Placental pericyte (primary cell): ENCODE measurements at places on chromosomes 7 and 10. TPM values are rescaled to one million over a fixed set of nuclear protein-coding genes. Genes with fewer than 3 reads are reported as not detected.

EVX1 gene
- total RNA-seq: not detected in 2 replicates

RTKN2 gene
- total RNA-seq: 0.44 and 7.2 TPM in 2 replicates

SH2B2 gene
- total RNA-seq: 2.0 and 2.4 TPM in 2 replicates

AGBL3 gene
- 0.22 and 0.72 TPM in 2 replicates for total RNA-seq

CPA1 gene
- total RNA-seq: 1.8 TPM in 1 of 2 replicates, not detected in the other

MKI67 gene
- 1.3 and 42.9 TPM in 2 replicates for total RNA-seq

RPEL1 gene
- under 0.01 TPM in 1 of 2 replicates, not detected in the other for total RNA-seq

ITGB8 gene
- total RNA-seq: 4.3 and 4.8 TPM in 2 replicates

IDI2 gene
- total RNA-seq: not detected in 2 replicates

PGAM2 gene
- total RNA-seq: 0.44 TPM in 1 of 2 replicates, not detected in the other

BHLHA15 gene
- total RNA-seq: 1.7 and 16.2 TPM in 2 replicates

DNAH11 gene
- total RNA-seq: under 0.01 TPM in 1 of 2 replicates, not detected in the other

CUEDC2 gene
- total RNA-seq: 26.9 and 51.2 TPM in 2 replicates

HOXA4 gene
- 0.29 TPM in 1 of 2 replicates, not detected in the other for total RNA-seq

STAMBPL1 gene
- 15.8 and 73.2 TPM in 2 replicates for total RNA-seq

UPP1 gene
- total RNA-seq: 20.4 and 54.7 TPM in 2 replicates

CYP17A1 gene
- total RNA-seq: not detected in 2 replicates

NODAL gene
- total RNA-seq: not detected in 2 replicates

CCDC136 gene
- total RNA-seq: 4.9 and 6.3 TPM in 2 replicates

CPN1 gene
- total RNA-seq: not detected in 2 replicates

NEUROG3 gene
- not detected in 2 replicates for total RNA-seq

ANKRD2 gene
- not detected in 2 replicates for total RNA-seq

HOXA10 gene
- 15.5 and 23.3 TPM in 2 replicates for total RNA-seq

EPHA1 gene
- 0.43 TPM in 1 of 2 replicates, not detected in the other for total RNA-seq

GJD4 gene
- not detected in 2 replicates for total RNA-seq

PNLIPRP2 gene
- not detected in 2 replicates for total RNA-seq

ADAM22 gene
- total RNA-seq: under 0.01 and 0.86 TPM in 2 replicates

OR2AE1 gene
- total RNA-seq: 0.66 TPM in 1 of 2 replicates, not detected in the other

HMX3 gene
- not detected in 2 replicates for total RNA-seq

FAM237B gene
- not detected in 2 replicates for total RNA-seq

DMBT1 gene
- not detected in 2 replicates for total RNA-seq

UNCX gene
- not detected in 2 replicates for total RNA-seq

MKX gene
- under 0.01 and 0.14 TPM in 2 replicates for total RNA-seq

ZC3HAV1L gene
- total RNA-seq: 22.1 and 22.9 TPM in 2 replicates

SFTPA1 gene
- not detected in 2 replicates for total RNA-seq

TEX47 gene
- total RNA-seq: not detected in 2 replicates

GNGT1 gene
- not detected in 2 replicates for total RNA-seq

MRPS33 gene
- 18.0 and 29.5 TPM in 2 replicates for total RNA-seq

SMKR1 gene
- 0.66 TPM in 1 of 2 replicates, not detected in the other for total RNA-seq

PPP1R17 gene
- total RNA-seq: not detected in 2 replicates

CLEC5A gene
- not detected in 2 replicates for total RNA-seq

PHKG1 gene
- total RNA-seq: 0.86 and 0.88 TPM in 2 replicates

ARMC3 gene
- total RNA-seq: under 0.01 TPM in 1 of 2 replicates, not detected in the other

SPACDR gene
- total RNA-seq: 0.72 and 0.88 TPM in 2 replicates

IGFBP3 gene
- total RNA-seq: 13.5 and 1,012 TPM in 2 replicates

CCDC172 gene
- not detected in 2 replicates for total RNA-seq

ADAMTS14 gene
- 2.2 and 12.5 TPM in 2 replicates for total RNA-seq

PDK4 gene
- total RNA-seq: under 0.01 TPM in 1 of 2 replicates, not detected in the other

CTBP2 gene
- total RNA-seq: 97.5 and 148 TPM in 2 replicates

PALD1 gene
- total RNA-seq: under 0.01 and 0.29 TPM in 2 replicates

C7orf57 gene
- total RNA-seq: under 0.01 TPM in 1 of 2 replicates, not detected in the other

EFCAB10 gene
- under 0.01 TPM in 1 of 2 replicates, not detected in the other for total RNA-seq

OR2F1 gene
- total RNA-seq: not detected in 2 replicates

CDH23 gene
- total RNA-seq: under 0.01 and 0.14 TPM in 2 replicates

ATOH7 gene
- not detected in 2 replicates for total RNA-seq

MSMB gene
- not detected in 2 replicates for total RNA-seq

OR2A5 gene
- total RNA-seq: not detected in 2 replicates

RSPH10B gene
- under 0.01 TPM in 1 of 2 replicates, not detected in the other for total RNA-seq

ARL3 gene
- 4.8 and 5.4 TPM in 2 replicates for total RNA-seq

ACTL6B gene
- not detected in 2 replicates for total RNA-seq
